ENCODE measurements at places on chromosomes 6 and 20.

DNA sequence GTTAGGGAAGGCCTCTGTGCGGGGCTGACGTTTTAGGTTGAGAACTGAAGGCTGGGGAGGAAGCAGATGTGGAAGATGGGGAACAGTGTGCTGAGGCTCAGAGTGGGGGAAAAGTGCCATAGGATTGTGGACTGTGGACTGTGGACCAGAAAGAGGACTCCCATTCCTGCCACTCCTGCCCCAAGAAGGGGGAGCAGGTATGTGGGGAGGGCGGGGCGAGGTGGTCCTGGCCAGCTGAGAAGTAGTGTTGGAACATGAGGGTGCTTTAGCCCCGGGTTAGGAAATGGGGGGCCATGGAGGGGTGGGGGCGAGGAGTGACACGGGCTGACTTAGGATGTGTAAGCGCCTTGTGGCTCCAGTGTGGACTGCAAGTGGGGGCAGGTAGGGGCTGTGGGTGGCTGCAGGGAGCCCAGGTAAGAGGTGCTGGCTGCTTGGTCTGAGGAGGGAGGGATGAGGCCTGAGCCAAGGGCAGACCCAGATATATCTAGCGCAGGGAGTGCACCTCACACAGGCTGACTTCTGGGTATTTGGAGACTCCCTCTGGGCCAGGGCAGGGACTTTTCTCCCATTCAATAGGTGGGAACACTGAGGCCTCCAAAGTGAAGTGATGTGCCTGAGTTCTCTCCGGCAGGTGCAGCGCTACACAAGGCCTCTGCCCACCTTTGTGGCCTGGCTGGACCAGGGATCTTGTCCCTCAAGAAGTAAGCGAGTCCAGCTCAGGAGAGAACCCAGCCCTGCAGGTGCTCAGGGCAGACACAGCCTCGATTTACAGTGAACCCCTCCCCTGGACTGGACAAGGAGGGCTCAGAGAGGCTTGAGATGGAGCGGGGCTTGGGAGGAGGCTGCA is 76.6 kb upstream of the TOX2 start:
- no peak for DNase-seq

GRCh38 chr6:32635526-32636123 is 1.6 kb upstream of the HLA-DQA1 start:
- no peak for DNase-seq

GRCh38 chr20:21380711-21381110 is 16.6 kb downstream of the NKX2-4 start:
- no peak for DNase-seq

DNA sequence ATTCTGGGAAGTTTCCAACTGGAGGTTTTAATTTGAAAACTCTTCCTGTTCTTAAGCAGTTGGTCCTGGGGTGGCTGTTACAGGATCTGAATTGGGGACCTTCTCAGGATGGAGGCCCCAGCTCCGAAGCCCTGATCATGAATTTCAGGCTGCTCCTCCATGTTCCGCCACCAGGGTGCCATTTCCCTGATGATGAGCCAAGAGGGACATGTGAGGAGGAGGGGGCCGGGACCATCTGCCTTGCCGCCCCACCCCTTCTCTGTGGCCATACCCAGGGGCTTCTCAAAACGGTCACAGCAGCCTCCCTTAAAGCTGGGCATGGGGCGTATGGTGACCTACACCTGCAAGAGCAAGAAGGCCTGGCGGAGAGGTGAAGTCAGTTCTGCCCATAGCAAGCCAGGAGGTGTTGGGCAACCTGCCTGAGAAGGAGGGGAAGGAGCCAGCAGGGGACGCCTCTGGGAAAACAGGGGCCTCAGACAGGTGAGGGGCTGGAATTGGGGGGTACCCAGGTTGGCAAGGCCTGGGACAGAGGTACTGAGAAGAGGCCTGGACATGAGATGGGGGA is 3.6 kb upstream of the BAK1 start:
- peak; percentile 55 for DNase-seq

GRCh38 chr20:23540624-23541023 is 27.7 kb downstream of the CST9L start:
- no peak for DNase-seq

- no peak for DNase-seq
Measured at GRCh38 chr6:50442531-50443040, 270.7 kb upstream of the TFAP2D start.

- no peak for DNase-seq
Measured at GRCh38 chr6:79403563-79403962, 133.7 kb downstream of the LCA5 start.

DNA sequence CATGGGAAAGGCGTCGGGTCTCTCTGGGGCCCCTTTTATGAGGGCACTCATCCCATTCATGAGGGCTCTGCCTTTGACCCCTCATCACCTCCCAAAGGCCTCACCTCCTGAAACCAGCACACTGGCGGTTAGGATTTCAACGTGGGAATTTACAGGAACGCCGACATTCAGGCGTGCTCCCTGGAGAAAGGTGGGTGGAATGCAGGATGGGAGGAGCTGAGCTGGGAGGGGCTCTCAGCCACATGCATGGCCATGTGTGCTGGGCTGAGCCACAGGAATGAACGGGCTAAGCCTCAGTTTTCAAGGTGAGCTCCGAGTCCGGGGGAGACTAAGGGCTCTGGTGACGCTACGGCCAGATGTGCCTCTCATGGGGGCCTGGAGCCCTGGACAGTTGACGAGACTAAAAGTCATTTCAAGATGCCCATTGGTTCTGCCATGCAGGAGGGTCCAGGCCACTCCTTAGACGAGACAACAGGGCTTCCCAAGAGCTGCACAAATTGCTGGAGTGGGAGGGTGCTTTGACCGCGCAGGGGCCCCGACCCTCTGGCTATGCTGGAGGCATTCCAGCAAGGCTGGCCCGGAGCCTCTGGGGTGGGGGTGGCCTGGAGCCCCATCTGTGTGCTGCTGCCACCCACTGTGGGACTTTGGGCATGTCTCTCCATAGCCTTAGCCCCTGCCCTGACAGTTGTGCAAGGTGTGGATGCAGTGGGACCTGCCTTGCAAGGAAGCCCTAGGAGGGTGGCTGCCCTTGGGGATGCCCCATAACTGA is 3.8 kb upstream of the ARFGAP1 start:
- peak; percentile 55 for DNase-seq

GRCh38 chr6:109762166-109762565 is 71.1 kb downstream of the FIG4 start:
- DNase-seq: no peak

- DNase-seq: no peak
Measured at GRCh38 chr6:51553246-51554015, 534.0 kb downstream of the PKHD1 start.

DNA sequence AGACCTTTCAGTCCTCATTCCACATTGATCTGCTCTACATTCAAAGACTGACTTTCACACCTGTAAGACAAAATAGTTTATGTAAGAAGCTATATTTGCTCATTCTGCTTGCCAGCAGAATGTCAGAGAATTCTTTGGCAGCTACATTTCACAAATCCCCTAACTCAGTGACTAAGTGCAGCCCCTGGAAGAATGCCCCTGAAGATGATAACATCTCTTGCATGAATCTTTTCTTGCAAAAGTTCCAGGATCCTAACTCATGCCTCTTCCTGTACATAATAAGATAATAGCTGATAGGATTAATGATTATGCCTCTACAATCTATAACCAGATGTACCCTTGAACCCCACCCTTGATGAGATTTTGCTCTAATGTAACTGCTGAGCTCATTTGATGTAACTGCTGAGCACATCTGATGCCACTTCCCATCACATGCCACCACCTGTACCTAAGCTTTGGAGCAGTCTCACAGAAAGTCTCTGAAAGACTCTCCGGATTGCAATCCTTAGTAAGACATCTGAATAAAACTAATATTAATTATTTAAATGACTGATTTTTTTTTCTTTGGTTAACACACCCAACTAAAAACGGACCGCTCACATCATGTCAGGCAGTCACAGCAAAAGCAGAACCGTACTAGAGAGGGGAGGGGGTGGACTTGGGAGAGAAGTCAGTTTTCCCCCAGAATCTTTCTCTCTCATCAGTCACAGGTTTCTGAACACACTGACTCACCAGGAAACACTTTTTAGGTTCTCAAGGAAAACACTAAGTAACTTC is 684 bp upstream of the DNAH8 start:
- DNase-seq: no peak

DNA sequence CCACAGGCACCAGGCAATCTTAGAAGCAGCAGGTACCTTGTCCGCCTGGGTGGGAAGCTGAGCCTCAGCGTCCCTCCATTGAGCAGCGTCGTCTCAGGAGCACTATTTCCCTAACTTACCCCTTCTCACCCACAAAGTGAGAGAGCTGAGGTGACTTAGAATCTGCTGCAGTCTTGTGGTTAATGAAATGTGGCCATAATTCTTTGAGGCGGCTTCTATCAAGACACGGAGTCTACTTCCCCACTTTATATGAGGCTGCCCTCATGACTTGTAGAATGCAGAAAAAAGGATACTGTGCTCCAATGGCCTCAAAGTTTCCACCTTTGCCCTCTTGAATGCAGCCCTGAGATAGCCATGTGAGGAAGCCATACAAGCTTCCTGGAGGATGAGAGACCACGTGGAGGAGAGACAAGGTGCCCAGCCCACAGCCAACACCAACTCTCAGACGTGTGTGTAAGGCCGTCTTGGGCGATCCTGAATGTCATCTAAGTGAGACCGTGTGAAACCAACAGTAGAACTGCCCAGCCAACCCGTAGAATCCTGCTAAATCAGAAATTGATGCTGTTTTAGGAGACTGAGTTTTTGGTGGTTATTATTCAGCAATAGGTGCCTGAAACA is 9.1 kb upstream of the TAGAP start:
- no peak for DNase-seq

DNA sequence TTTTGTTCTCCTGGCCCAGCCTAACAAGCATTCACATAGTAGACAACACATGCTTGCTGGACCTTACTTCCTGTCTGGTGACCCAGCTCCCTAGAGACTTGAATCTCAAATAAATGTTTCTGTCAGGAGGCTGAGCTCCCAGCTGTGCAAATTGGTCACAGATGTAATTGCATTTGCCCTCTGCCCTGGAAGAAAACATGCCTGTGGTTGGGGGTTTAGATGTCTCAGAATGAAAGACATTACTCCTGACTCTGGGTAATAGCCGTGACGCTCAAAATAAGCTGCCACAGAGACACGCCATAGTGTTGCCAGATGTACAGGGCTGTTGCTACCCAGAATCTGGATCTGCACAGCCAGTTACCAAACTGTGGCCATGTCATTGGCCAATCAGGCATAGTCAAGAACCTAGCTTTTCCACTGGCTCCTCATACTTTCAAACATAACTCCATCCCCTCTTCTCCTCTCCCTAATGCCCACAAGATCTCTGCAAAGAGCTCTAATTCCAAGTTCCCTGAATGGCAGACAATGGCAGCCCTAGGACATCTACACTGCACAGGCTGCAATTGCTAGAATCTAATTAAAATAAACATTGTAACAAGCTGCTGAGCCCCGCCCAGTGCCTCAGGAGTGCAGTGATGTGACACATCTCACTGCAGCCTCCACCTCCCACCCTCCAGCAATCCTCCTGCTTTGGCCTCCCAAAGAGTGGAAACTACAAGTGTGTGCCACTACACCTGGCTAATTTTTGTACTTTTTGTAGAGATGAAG is 32.8 kb upstream of the GMPR start:
- no peak for DNase-seq

DNA sequence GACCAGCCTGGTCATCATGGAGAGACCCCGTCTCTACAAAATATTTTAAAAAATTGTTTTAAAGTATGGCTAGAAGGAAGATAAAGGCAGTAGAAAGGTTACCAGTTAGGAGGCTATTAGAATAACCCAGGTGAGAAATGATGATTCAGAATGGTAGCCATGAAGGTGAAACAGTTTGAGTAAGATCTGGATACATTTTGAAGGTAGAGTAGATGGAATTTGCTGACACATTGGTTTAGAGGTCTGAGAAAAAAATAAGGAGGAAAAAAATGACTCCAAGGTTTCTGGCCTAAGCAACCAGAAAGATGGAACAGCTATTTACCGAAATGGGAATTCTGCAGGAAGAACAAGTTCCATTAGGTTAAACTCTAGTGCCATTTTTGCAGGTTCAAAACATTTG is 167.9 kb upstream of the TAB2 start:
- no peak for DNase-seq

DNA sequence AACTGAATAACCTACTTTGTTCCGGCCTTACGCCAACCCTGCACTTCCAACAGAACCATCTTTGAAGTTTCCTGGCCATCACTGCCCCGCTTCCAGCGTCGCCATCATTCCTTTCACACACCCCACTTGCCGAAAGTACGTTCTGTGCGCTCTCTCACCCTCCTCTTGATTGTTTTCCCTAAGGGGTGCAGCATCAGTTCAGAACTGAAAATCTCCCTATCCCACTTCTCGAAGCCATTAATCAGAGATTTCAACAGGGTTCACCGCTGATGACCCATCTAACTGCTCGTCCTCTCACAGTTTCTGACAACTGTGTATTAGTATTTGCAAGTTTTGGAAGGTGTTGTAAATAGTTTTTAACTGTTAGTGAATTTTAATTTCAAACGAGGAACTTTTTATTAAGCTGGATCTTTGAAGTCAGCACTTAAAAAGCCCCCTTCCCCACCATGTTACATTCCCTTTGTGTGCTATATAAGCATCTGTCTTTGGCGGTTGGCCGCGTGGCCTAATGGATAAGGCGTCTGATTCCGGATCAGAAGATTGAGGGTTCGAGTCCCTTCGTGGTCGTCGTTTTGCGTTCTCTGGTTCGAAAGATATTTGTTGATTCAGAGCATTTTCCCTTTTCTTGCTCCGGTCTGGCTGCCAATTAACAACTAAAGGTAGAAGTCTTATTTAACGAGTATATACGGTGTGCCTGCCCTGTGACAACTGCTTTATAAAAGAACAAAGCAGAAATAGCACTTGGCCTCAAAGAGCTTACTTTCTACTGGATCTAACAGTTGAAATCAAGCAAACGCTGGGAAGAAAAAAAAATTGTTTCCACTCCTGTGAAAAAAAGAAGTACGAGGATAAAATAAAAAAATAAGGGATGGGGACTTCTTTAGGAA is 42.6 kb downstream of the TRIM27 start:
- DNase-seq: peak; percentile 85

DNA sequence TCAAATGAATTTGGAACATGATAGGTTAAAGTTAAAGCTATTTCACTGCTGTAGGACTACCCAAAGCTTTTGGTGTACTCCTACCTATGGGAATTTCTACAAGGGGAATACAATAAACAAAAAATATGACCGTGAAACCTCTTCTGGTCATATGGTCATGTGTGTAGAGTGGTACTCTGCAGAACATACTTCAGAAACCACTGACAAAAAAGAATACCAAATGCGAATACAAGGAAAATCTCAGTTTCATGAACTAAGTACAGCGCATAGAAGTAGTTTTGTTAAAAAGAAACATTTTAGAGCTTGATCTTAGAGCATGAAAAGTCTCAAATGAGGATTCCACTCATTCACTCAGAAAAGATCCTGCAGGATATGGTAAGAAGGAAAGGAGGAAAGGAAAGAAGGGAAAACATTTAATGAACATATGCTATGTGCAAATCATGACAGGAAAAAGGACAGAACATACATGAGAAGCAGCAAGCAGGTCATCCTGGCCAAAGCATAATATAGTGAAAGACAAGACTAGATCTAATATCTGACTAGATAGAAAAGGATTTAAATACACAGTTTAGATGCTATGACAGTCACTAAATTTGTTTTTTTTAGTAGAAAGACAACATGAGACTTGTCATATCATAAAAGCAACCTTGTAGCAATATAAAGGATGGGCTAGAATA is 36.5 kb downstream of the SNX14 start:
- no peak for DNase-seq

GRCh38 chr6:155970876-155971708 is 515.5 kb upstream of the NOX3 start:
- no peak for DNase-seq

- no peak for DNase-seq
Measured at GRCh38 chr6:139146317-139146726, 11.4 kb downstream of the HECA start.

All from ELF-1 (cell line).